Kidney (tissue), 22 donors: ENCODE measurements at places on chromosomes 16 and 17. TPM values are rescaled to one million over a fixed set of nuclear protein-coding genes. Genes with fewer than 3 reads are reported as not detected.
A peak's percentile ranks its signal among the peaks of the same experiment; 100 is the strongest.

DNA sequence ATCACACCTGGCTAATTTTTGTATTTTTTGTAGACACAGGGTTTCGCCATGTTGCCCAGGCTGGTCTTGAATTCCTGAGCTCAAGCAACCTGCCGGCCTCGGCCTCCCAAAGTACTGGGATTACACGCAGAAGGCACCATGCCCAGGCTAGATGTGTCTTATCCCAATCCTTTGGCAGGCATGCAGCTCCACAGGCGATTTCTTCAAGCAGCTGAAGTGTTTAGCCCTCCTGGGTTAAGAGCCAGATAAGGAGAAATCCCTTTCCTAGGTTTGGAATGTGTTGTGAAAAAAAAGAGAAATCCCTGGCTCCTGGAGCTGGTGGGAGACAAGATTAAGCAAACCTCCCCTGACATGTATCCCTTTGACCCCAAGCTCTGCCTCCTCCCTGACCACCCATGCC lies 2.1 kb upstream of the NHERF1 start:
- DNase-seq: no peak

- no peak for DNase-seq
These were observed 586.5 kb upstream of the GOT2 start for GRCh38 chr16:59320657-59321056.

GRCh38 chr17:17911001-17911613 lies 61.1 kb downstream of the TOM1L2 start:
- peak; percentile 44 for DNase-seq

DNA sequence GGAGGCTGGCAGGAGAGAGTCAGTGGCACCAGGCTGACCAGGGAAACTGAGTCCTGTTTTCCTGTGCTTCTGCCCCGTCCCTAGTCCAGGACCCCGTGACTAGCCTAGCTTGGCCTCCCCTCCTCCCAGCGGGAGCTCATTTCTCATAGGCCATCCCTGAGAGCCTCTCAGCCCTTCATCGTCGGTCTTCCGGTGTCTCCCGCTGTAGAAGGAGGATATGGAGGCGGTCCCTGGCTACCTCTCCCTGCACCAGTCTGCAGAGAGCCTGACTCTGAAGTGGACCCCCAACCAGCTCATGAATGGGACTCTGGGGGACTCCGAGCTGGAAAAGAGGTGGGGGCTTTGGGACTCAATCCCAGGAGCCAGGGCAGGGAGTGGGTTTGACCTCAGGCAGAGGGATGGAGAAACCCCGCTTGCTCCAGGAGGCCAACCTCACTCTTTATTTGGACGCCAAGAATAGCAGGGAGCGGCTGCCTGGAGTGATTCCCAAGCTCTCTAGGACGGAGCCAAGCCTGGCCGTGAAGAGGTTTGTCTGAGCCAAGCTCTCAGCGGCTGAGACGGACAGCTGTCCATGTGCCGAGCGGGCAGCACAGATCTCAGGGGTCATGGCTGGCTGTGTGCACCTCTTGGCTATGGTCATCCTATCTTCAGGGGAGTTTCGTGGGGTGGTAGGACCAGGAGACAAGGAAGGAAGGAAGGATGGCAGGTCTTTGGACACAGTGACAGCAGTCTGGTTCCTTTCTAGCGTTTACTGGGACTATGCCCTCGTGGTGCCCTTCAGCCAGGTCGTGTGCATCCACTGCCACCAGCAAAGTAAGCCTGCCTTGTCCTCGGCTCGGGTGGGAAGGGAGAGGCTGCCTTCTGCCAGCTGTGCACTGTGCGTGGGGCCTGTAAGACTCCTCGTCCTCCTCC lies 26.8 kb downstream of the SGSM2 start:
- no peak for DNase-seq

CTRB1 gene
- polyA plus RNA-seq: not detected

GRCh38 chr17:37147301-37147812 lies 198.6 kb downstream of the AATF start:
- no peak for DNase-seq

TTLL6 gene
- 4.2 TPM for polyA plus RNA-seq

- DNase-seq: no peak
These were observed 130.5 kb downstream of the MAF start for GRCh38 chr16:79469999-79470398.

GRCh38 chr17:48024149-48025039 lies 13.2 kb downstream of the COPZ2 start:
- DNase-seq: peak; percentile 58

IRF8 gene
- polyA plus RNA-seq: 2.9 TPM

GAS7 gene
- polyA plus RNA-seq: 1.1 TPM

ST6GALNAC2 gene
- 6.5 TPM for polyA plus RNA-seq

DNA sequence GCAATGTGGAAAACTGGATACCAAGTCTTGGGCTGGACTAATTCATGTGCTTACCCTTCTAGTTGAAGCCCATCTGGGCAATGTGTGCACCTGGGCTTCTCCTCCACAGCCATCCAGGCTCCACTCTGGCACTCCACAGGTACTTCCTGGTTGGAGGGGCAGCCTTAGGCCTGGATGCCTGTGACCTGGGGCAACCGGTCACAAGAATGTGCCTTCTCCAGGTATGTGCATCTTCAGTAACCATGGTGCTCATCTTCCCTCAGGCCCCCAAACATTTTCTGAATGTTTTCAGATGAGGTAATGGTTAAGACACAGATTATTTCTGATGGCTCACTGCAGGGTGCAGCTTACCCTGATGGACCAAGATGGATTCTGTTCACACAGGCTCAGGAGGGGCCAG lies 11.1 kb downstream of the C16orf86 start:
- DNase-seq: no peak

- no peak for DNase-seq
These were observed 1.0 kb upstream of the RRAD start for GRCh38 chr16:66926171-66926947.

- DNase-seq: no peak
These were observed 1.6 kb upstream of the TBX21 start for GRCh38 chr17:47731396-47731795.

DNA sequence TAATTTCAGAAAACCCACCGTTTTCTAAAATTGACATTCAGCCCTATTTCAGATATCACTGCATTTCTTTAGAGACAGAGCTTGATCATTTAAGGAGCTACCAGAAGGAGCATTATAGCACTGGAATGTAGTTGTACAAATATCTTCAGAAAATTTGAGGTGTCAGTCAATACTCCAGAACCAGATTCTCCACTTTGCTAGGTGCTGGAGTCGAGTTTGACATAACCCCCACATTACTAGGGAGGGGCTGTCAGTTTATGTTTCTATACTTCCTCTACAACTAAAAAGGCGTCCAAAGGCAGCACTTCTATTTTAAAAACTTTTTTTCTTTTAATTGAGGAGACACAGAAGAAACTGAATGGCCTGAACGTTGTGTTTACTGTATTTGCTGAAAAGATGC lies 892 bp upstream of the KIAA0513 start:
- no peak for DNase-seq

GRCh38 chr17:80422276-80422675 lies 7.3 kb downstream of the ENDOV start:
- no peak for DNase-seq

GRCh38 chr17:33028778-33029177 lies 37.1 kb downstream of the SPACA3 start:
- DNase-seq: no peak

GRCh38 chr17:46788796-46789195 lies 29.7 kb downstream of the WNT3 start:
- no peak for DNase-seq

ENPP7 gene
- 3.7 TPM for polyA plus RNA-seq

KCNAB3 gene
- 0.71 TPM for polyA plus RNA-seq

- no peak for DNase-seq
These were observed 18.7 kb upstream of the AQP8 start for GRCh38 chr16:25198021-25198420.

DNA sequence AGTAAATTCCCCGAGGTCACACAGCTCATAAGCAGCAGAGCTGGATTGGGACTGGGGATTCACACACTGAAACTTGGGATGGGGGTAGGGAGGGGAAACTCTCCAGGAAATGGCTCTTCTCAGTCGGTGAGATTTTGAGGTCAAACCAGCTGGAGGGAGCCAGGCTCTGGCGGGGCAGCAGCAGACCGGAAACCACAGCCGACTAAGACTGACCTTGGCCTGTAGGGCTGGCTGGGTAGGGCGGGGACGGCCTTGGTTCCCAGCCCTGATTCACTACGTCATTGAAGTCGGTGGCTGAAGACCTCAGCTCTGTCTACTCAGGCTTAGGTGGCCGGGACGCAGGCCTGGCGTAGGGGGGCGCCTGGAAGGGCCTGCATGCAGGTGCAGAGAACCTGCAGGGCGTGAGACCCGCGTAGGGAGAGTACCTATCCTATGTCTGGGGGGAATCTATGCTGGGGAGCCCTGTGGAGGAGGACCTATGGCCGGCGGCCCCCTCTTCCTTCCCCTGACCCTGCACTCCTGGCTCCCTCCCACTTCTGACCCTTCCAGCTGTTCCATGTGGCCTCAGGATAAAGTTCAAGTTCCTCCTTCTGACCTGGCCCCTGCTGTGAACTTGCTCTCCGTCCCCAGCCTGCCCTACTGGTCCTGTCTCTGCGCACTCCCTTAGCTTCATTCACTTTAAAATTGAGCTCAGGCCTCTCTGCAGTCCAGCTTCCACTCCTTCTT lies 11.9 kb upstream of the SLC4A1 start:
- peak; percentile 65 for DNase-seq

DNA sequence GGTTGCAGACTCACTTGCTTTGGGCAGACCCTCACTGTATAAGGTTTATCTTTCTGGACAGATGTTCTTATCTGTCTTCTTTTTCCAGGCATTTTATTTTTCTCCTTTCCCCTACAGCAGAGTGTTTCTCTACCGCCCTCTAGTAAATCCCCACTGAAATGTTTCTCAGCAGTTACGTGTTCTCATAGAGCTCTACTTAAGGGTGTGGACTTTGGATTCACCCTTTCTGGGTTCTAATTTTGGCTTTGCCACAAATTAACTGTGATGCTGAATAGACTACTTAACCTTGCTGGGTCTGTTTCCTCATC lies 2.0 kb downstream of the ADAT1 start:
- no peak for DNase-seq

DNA sequence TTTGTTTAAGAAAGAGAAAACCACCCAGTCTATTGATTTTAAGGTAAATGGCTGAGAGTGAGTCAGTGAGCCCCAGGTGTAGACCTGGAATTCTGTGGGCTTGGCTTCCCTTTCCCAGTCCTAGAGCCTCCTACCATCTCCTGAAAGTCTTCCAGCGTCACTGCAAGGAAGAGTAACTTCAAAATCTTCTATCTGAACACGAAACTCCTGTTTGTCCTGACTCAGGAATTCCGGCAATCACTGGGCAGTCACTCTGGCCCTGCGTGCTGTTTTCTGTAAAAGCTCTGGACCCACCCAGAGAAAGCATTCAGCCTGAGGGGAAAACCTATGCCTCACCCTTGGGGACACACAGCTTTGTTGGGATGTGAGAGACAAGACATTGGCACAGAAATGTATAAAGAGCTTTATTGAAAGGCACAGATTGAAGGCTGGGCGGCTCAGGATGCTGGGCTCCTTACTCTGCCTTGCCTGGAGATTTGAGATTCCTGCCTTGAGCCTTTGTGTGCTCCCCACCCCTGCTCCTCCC lies 15.9 kb downstream of the MINK1 start:
- DNase-seq: no peak

GRCh38 chr17:72775919-72776318 lies 316.6 kb downstream of the SLC39A11 start:
- DNase-seq: no peak

GRAP gene
- polyA plus RNA-seq: 7.0 TPM

DNA sequence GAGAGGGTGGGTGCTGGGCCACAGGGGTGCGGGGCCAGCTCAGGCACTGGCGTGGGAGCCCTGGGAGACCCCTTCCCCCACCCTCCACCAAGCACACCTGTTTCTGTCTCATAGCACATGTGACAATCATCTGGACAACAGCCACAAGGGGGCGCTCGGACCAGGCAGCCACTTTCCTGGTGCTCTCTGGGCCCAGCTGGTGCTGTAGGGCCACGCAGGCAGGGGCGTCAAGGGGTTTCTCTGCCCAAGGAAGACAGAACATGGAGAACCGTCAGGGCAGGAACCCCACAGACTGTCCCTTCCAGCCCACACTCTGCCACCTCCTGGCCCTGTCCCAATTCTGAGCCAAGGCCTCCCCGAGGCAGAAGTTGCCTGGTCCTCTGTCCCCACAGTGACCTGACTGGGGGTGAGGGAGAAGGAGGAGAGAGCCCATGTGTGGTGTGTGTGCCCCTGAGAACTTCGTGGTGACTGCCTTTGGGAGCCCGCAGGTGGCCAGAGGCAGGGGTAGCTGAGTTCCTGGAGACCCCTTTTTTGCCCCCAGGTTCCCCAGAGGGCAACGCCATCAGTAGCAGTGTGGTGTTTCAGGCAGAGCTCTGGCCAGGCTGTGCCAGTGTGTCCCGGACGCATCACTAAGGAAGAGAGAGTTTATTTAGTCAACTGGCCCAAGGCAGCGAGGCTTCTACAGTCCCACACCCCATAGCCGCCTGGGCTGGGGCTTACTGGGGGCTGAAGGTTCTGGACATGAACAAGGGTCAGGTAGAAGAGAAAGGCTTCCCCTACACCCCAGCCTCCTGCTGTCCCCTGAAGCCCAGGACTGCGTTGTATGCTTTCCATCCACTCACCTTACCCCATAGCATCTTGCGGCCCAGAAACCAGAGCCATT lies 3.1 kb upstream of the SETD6 start:
- DNase-seq: peak; percentile 63

GRCh38 chr17:13740686-13741085 lies 139.0 kb upstream of the HS3ST3A1 start:
- no peak for DNase-seq

DNA sequence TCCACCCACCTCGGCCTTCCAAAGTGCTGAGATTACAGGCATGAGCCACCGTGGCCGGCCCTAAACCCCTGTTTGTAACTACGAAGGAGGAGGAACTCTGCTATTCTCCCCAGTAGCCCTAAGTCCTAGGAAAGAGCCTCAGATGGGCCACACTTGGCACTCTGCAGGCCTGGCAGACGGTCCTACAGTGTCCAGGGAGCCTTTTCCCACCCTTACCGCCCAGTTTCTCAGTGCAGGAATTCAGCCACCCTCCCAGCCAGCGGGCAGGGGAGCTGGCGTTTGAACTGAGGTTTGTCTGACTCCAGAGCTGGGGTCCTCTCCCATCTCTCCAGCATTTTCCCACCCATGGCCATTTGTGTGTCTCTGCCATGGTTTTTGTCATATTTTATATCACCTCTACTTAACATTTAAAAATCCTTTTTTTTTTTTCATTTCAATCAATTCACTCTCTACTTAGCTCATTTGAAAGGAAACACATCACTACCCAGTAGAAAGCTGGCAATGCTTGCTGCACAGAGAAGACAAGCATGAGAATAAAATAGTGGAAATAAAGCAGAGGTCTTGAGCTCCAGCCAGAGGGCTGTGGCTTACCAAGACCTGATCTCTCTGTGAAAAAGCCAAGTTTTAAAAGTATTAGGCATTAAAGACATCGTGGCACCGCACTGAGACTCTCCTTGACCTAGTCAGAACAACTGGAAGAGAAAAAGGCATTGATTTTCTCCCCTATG lies 34.9 kb downstream of the BCO1 start:
- no peak for DNase-seq

- no peak for DNase-seq
These were observed 56.7 kb downstream of the SKAP1 start for GRCh38 chr17:48373130-48373830.

- peak; percentile 86 for DNase-seq
These were observed 26.8 kb downstream of the MPP2 start for GRCh38 chr17:43880420-43880991.
